Stimulated activated CD4-positive, alpha-beta T cell treated with anti-CD3 and anti-CD28 coated beads, Interleukin-15, amount 100 ng/mL, for 1 hour (primary cell): ENCODE measurements at places on chromosomes 3 and 15.

DNA sequence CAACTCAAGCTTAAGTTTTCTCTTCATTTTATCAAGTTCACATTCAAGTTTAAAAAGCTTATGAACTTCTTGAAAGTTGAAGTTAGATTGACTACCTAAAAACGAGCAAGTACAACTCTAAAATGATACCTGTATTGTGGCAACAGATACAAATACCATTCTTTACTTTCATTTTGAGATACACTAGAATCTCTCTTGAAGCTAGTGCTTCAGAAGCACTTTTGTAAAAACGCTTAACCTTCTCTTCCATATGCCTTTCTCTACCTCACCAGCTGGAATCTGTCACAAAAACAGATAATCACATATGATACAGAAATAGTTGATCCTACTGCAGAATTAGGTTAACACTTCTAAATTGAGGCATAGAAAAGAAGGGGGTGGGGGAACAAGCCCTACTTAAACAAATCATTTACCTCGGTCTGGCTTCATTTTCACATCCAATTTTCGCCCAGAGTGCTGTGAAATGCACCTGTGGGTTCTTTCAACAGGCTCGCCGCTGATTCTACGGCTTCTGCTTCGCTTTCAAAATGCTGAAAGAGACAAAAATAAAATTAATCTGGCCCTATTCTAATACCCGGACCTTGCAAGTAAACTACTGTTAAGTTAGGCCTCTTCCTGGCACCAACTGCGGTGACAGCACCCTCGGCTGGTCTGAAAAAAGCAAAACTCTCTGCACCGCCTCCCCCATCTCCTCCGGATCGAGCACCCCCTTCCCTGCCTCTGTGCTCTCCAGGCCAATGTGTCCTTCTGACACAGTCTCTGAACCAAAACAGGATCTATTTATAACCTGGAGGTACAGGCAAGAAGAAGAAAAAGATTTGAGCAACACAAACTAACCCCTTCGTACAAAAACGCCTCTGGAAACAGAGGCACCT lies 1.4 kb downstream of the ATOSA start:
- DNase-seq, result peak; percentile 20

DNA sequence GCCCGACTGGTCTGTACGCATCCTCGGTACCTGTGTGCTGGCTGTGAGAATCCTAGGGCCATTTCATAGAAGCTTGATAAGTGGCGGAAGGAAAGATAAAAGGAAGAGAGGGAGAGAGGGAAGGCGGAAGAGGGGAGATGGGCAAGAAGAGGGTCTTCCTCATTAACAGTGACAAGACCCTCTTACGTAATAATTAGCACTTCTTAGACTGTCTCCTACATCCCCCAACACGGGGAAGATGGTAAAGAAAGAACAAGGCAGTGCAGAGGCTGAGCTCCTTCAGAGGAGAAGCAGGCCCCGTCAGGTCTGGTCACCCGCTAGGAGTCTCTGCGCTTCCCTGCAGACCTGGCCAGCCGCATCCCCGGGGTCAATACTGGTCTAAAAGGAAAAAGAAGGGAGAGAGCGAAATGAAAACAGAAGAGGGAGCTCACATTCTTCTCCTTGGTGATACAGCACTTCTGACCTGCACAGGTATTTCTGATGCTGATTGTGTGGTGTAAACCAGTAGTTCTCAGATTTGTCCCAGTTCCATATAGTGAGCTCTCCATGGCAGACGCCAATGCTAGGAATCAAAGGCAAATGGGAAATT lies 19.0 kb upstream of the FAM240A start:
- no peak for DNase-seq

DNA sequence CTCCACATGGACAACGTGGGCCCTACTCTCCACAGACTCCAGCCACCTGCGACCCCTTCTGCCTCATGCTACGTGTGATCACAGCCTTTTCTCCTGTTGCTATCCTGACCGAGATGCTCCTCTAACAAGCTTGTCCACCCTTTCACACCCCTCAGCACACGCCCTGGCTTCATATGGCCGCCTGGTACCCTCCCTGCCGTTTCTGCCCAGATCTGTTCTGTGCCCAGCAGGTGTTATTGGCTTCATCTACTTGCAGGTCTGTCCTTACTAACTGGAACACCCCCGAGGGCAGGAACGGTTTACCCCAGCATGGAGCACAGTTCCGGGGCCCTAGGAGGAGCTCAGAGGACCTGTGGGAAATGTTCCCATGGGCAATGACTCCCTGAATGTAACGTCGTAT lies 9.9 kb downstream of the CHAC1 start:
- no peak for DNase-seq

DNA sequence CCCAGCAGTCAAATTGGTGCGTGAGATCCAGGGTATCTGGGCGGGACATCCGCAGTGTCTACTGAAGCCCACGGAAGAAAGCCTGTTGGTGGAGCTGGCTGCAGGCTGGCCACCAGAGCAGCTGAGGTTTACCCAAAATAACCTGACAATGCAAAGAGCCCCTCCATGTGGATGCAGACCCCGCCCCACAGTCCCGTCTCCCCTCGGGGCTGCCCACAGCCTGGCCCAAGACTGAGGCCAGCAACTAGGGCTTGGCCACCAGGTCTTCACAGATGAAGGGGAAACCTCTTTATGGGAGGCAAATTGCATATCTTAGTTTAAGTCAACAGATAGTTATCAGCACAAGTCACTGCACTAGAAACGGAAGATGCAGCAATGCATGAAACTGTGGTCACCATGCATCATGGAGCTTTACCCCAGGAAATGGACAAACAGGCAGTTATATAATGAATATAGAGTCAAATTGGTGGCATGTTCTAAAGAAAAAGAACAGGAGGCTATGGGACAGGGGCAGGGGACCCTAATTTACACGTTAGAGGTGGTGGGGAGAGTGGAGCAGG lies 86.3 kb downstream of the ARNT2 start:
- no peak for DNase-seq

DNA sequence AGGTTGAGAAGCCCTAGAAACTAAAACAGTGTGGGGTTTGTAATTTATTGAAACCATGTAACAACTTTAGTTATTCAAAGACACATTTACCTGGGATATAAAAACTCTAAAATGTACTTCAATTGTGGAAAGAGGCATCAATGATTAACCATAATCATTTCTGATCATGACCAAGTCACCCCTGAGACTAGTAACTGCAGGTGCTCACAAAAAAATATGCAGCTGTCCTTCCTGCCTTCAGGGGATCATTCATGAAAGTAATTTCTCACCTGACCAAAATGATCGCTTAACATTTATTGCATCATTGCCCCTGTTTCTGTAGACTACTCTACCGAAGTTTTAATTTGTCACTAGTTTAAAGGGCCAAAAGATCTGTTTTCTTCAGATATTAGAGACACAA lies 9.0 kb downstream of the ACP3 start:
- no peak for DNase-seq

GRCh38 chr3:77795013-77795412 lies 755.1 kb downstream of the ROBO2 start:
- DNase-seq, result no peak

- DNase-seq, result no peak
Measured at GRCh38 chr3:72155391-72156064, 370.6 kb upstream of the PROK2 start.

GRCh38 chr15:49919034-49919433 lies 200.0 kb downstream of the ATP8B4 start:
- no peak for DNase-seq

DNA sequence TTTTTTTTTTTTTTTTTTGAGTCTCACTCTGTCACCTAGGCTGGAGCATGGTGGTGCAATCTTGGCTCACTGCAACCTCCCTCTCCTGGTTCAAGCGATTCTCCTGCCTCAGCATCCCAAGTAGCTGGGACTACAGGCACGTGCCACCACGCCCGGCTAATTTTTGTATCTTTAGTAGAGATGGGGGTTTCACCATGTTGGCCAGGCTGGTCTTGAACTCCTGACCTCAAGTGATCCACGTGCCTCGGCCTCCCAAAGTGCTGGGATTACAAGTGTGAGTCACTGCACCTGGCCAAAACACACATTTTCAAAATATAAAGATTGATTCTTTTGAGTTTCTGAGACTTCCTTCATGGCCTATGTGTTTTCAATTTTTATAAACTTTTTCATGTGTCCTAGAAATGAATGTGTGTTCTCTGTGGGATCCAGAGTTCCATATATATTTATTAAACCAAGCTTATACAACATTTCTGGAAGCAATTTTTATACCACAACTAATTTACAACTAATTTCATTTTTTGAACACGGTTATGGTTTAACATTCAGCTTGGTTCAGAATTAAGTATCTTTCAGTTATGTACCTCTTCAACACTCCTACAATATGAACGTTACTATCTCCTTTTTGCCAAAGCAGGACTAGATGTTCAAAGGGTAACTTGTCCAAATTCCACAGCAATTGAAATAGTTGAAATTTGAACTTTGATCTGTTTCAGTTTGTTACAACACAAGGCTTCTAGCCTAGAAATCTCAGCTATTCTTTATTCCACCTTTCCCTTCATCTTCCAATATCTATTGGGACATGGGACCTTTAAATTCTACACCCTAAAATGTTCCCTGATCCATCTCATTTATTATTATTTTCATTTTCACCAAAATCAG lies 1.5 kb downstream of the ACAD11 start:
- DNase-seq, result no peak

- DNase-seq, result no peak
Measured at GRCh38 chr15:77201665-77202064, 130.8 kb upstream of the TSPAN3 start.

DNA sequence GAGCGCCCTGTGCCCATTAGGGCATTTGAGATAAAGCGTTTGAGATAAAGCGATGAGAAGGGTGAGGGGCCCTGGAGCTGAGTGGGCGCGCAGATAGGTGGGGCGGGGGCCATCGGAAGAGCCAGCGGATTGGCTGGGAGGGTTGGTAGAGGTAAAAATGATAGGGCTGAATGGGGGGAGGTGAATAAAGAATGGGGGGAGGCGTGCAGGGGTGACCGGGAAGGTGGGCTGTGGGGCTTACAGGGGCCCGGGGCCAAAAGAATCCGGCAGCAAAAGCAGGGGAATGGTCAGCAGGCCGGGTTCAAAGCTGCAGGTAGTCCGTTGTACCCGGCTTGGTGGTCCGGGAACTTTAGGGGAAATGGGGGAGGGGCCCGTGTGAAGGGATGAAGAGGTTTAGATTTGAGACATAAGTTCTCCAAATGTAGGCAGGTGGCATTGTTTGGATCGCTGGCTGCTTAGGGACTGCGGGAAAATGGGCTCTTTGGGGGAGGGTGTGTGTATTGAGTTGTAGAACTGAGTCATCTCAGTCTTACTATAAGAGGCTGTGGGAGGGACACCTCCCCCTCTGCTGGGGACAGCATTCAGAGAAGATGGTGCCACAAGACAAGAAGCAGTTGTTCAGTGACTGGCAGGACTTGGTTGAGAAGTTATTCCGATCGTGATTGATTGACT lies 610 bp downstream of the ARID3B start:
- DNase-seq, result peak; percentile 33

DNA sequence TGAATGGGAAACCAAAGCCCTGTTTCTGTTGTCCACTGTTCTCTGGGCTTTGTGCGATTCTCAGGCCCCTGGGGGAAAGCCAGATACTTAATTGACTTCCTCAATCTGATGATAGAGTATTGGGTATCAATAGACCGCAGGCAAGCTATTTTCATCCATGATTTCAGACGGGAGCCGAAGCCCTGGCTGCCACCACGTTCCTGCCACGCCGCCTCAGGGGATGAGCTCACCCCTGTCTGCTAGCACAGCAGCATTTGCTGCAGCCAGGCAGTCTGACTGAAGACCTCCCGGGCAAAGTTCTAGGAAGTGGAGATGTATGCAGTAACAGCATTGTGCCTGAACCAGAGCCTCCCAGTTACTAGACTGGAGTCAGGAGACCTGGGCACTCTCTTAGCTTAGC lies 69.8 kb downstream of the ISG20 start:
- DNase-seq, result no peak
